ENCODE measurements at places on chromosomes 3 and 15. TPM values are rescaled to one million over a fixed set of nuclear protein-coding genes. Genes with fewer than 3 reads are reported as not detected.

Gene C3orf70
- not detected for total RNA-seq

Gene MNS1
- total RNA-seq, result 0.80 TPM

Gene ASB14
- total RNA-seq, result not detected

Gene IQCF5
- not detected for total RNA-seq

Gene NGRN
- total RNA-seq, result 35.8 TPM

Gene FOXL2NB
- total RNA-seq, result not detected

Gene LMAN1L
- total RNA-seq, result 0.36 TPM

Gene CORO2B
- not detected for total RNA-seq

DNA sequence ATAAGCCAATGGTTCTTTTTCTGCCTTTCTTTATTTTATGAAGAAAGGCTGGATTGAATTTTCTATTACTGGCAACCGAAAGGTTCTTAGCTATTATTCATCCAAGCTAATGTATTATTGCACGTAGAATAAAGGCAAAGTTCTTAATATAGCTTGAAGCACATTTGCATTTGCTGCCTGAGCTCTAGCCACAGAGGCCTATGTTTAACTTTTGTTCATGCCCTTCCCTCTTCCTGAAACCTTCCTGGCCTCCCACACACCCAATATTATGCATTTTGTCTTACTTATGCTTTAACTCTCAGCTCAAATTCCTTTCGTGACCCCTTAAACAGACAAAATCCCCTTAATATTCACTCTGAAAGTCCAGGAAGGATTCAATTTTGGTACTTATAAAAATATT, 71.0 kb upstream of the ZNF280D start:
- H3K4me1 ChIP-seq, result peaks cover 2% of the 10 kb centered on the region
- H3K27ac ChIP-seq, result no peak overlapping the region
- H3K4me3 ChIP-seq, result no peak overlapping the region
- H3K36me3 ChIP-seq, result peaks cover 1% of the 10 kb centered on the region

DNA sequence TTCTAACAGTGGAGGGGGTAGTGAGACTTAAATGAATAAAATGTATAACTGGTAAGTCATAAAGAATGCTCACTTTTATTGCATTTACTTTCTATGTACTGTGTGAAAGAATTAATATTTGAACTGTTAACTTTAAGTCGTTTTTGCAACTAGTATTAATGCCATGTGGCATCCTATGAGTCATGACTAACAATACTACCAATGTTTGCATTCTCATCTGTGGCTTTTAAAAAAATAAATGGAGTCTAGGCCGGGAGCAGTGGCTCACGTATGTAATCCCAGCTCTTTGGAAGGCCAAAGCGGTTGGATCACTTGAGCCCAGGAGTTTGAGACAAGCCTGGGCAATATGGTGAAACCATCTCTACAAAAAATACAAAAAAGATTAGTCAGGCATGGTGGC, 5.2 kb downstream of the C3orf49 start:
- no peaks in the 10 kb centered on the region for H3K4me1 ChIP-seq
- H3K36me3 ChIP-seq, result peaks cover under 1% of the 10 kb centered on the region
- DNase-seq, result no peak
- H3K27me3 ChIP-seq, result no peaks in the 10 kb centered on the region
- H3K27ac ChIP-seq, result no peak overlapping the region
- H3K4me3 ChIP-seq, result no peak overlapping the region

DNA sequence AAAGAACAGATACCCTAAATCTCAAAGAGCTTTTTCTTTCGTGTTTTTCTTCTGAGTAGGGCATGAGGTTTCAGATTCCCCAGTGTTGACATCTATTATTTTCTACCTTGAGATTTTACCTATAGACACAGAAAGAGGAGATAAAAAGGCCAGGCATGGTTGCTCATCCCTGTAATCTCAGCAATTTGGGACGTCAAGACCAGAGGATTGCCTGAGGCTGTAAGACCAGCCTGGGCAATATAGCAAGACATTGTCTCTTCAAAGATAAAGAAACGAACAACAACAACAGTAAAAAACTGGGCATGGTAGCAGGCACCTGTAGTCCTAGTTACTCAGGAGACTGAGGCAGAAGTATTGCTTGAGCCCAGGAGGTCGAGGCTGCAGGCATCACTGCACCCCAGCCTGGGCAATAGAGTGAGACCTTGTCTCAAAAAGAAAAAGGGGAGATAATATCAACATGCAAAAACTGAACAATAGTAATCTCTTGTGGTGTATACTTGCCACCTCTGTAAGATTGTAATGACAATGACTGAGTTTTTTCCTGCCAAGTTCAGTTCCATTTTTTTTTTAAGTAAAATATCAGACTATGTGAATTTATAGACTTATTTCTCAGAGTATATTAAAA, 71.3 kb downstream of the MBNL1 start:
- DNase-seq, result no peak
- no peaks in the 10 kb centered on the region for H3K27me3 ChIP-seq
- H3K4me1 ChIP-seq, result peaks cover 36% of the 10 kb centered on the region
- no peak overlapping the region for H3K4me3 ChIP-seq
- H3K27ac ChIP-seq, result peak overlapping the region; percentile 23
- peaks cover 61% of the 10 kb centered on the region for H3K36me3 ChIP-seq

DNA sequence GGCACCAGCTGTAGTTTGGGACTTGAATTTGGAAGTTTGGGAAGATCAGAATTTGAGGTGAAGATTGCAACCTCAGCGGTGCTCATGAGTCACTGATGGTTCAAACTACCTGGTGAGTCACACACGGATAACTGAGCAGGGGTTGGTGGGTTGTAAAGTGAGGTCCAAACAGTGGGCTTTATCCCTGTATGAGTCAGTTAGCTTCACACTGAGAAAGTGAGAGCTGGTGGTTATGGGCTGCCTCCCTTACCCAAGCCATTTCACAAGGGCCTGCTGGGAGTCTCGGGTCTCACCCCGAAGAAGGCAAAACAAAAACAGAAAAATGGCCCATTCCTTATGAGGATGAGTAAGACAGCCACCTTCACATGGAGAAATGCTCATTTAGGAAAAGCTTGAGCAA, 77.0 kb downstream of the ITGA11 start:
- no peaks in the 10 kb centered on the region for H3K27me3 ChIP-seq
- H3K4me1 ChIP-seq, result peaks cover 10% of the 10 kb centered on the region
- peaks cover 3% of the 10 kb centered on the region for H3K36me3 ChIP-seq
- DNase-seq, result no peak
- H3K4me3 ChIP-seq, result no peak overlapping the region

- H3K27ac ChIP-seq, result no peak overlapping the region
- DNase-seq, result no peak
- H3K4me1 ChIP-seq, result peaks cover 27% of the 10 kb centered on the region
Observed at GRCh38 chr3:172444821-172445220, 3.4 kb downstream of the GHSR start.
